ENCODE measurements at places on chromosomes 2 and 18.

- DNase-seq, result peak; percentile 51
These were observed 136.8 kb downstream of the NEDD4L start for GRCh38 chr18:58180738-58181353.

GRCh38 chr2:120517751-120518469 is 172.0 kb downstream of the INHBB start:
- DNase-seq, result no peak

GRCh38 chr2:84879584-84880394 is 1.1 kb downstream of the TRABD2A start:
- no peak for DNase-seq

GRCh38 chr2:86623494-86624266 is at the start of gene RNF103:
RNF103 (minus strand) TSS chr2:86623865; CDS start chr2:86622886, 979 bp downstream.
- DNase-seq, result peak; percentile 91

GRCh38 chr2:64699712-64700111 is 46.0 kb upstream of the SERTAD2 start:
- DNase-seq, result no peak

DNA sequence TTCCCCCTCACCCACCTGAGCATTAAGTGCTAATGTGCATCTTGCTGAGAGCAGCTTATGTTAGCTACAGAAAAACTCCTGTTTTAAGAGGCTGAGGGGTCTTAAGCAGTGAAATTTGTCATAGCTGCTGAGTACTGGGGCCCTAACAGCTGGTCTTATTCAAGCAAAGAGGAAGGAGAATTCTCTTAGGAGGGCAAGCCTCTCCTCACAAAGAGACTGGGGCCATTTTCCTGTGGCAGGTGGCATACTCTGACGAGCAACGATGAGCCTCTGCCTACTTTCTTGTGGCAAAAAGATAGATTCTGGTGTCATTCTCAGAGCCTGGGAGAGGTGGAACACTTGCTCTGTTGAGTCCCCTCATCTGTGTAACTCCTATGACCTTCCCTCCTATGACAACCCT is 53.2 kb downstream of the SPRED2 start:
- DNase-seq, result no peak

GRCh38 chr2:68807821-68808266 is 63.4 kb downstream of the BMP10 start:
- no peak for DNase-seq

DNA sequence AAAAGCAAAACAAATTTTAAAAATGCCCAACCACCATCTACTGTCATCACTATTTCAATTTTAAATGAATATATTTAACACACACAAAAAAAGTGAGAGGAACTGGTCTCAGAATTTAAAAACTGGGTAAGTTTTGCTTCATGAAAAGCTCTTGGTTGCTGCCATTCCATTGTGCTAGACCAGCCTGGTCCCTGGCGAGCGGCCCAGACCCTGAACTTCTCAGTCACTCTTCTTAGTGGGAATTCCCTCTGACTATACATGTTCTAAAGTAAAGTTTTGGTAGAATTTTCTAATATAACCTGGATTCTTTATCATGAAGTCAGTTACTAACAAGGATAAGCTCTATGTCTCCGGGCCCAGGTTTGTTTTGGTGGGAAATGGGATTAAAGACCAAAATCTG is 34.8 kb upstream of the TMEM177 start:
- no peak for DNase-seq

DNA sequence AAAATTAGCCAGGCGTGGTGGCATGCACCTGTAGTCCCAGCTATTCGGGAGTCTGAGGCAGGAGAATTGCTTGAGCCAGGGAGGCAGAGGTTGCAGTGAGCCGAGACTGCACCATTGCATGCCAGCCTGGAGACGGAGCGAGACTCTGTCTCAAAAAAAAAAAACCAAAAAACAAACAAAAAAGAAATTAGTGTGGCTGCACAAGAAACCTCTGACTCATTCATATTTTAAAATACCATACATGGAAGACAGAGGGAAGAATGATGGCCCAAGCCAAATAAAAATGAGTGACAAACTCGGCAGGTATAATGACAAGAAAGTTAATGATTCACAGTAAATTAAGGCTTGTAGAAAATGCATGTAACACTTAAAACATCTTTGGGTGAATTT is 875.8 kb downstream of the EPHA4 start:
- DNase-seq, result no peak

GRCh38 chr18:377088-377487 is 109.2 kb upstream of the THOC1 start:
- no peak for DNase-seq

DNA sequence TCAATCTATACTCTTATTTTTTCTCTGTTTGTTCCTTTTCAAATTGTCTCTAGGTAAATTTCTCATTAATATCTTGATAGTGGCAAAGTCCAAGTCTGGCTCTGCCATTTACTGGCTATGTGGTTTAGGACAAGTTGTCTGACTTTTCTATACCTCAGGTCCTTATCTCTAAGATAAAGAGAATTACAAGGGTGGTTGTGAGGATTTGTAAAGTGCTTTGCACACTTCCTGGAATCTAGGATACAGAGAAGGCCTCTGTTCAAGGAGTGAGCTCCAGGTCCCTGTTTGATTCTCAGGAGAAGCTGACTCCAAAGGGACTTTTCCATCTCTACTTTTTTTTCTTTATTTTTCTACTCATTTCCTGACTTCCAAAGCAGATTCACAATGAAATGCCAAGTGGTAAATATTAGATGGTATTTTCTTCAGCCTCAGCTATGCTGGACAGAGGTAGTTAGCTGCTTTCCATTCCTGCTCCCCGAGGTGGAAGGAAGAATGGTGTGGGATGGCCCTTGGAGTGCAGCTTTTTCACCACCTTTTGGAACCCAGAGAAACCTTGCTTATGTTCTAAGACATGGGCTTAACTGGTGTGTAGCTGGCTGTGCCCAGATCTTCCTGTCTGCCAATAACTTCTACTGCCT is 90.5 kb downstream of the GALNT1 start:
- DNase-seq, result no peak

GRCh38 chr2:200119236-200119635 is 163.9 kb downstream of the MAIP1 start:
- no peak for DNase-seq

GRCh38 chr18:519019-519879 is 18.7 kb upstream of the COLEC12 start:
- no peak for DNase-seq

DNA sequence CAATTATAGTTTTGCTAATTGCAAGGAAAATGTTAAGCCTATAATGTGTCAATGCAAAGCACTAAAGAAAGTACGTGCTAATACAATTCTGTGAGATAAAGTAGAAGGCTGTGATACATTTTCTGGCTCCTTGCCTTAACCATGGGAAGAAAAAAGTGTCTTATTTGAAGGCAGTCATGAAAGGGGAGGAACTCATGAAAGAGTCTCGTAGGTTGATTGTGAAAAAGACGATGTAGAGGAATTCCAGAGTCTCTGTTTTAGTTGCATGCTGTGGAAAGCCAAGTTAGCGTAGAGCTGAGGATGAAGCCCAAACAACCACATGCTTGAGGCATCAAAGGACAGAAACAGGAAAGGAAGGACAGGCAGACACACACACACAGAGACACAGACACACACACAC is 214.1 kb downstream of the MEIS1 start:
- no peak for DNase-seq

GRCh38 chr18:60120231-60120750 is 220.5 kb downstream of the PMAIP1 start:
- DNase-seq, result no peak

- no peak for DNase-seq
These were observed 1.5 kb downstream of the COL5A2 start for GRCh38 chr2:189178054-189178453.

DNA sequence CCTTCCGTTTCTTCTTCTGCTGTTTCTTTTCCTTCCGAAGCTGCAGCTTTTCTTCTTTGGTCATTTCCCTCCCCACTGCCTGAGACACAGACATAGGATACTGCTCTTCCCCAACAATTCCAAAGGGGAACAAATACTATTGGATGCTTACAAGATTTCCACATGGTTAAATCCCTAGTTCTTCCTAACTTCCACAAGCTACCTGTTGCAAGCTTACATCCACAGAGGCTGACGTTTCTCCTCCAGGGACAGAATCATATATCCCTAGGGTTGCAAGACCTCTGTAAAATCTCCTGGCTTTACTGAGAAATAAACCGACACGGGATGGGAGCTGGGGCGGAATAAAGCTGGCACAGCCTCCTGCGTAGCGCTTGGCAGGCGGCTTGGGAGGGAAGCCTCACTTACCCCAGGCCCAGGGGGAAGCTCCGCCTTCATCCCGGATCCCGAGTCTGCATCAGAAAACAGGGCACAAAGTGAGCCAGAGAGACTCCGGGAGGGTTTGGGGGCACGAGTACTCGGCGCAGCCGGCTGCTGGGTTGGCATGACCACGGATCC is 590 bp downstream of the EIF2B4 start:
- DNase-seq, result no peak

DNA sequence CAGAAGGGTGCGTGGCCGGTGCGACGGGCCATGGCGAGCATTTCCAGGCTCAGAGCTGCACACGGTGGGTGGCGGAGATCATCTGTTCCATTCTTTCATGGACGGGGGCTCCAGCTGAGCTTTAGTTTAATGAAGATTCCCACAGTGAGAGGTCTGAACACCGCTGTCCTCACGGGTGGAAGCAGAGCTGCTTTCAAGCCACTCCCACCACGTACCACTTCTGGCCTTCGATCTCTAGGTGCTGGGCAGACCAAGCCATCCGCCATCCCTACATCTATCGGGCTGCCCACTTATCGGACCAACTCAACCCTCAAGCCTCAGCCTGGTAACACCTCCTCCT is 18.5 kb downstream of the GPR35 start:
- no peak for DNase-seq

GRCh38 chr18:27253571-27253970 is 68.5 kb upstream of the CHST9 start:
- no peak for DNase-seq

DNA sequence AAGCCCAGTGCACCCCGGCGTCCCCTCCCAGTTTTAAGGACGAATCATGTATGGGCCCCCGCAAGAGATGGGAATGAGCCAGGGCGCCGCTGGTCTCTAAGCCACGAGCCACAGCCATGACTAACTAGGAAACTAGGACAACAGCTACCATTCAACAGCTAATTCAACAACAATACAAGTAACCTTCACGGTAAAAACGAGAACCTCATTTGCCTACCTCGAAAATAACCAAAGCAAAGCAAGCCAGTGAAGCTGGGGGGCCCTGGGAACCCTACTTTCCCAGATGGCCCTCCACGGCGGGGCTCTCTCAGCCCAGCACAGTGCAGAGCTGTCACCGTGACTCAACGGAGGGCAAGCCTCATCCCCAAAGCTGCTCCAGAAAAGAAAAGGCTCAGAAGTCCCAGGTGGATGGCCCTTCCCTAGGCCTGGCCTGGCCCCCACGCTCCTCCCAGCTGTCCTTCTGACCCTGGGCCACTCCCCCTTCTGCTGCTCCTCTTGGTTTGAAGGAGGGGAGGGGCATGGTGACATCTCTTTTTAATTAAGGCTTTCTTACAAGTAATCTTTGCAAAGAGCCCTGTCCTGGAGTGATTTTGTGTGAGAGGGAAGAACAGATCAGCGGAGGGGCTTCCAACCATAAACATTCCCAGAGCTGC is 126.3 kb downstream of the HDAC4 start:
- no peak for DNase-seq

DNA sequence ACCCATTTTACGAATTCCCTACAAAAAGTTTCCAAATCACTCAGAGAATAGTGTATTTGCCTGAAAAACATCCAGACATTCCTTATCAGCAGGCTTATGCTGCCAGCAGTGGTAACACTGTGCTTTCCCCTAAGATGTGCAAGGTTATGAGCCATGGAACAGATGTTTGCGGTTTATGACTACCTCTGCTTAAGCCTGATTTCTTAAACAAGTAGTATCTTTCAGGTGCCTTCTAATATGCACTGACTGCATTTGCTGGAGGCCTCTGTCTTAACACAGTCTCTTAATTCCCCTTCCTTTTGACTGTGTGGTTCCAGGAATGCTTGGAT is 54.8 kb downstream of the CDC42EP3 start:
- no peak for DNase-seq

- no peak for DNase-seq
These were observed 120.8 kb upstream of the RBMS1 start for GRCh38 chr2:160614391-160614790.

- no peak for DNase-seq
These were observed 112.9 kb downstream of the PXDN start for GRCh38 chr2:1631292-1632001.

DNA sequence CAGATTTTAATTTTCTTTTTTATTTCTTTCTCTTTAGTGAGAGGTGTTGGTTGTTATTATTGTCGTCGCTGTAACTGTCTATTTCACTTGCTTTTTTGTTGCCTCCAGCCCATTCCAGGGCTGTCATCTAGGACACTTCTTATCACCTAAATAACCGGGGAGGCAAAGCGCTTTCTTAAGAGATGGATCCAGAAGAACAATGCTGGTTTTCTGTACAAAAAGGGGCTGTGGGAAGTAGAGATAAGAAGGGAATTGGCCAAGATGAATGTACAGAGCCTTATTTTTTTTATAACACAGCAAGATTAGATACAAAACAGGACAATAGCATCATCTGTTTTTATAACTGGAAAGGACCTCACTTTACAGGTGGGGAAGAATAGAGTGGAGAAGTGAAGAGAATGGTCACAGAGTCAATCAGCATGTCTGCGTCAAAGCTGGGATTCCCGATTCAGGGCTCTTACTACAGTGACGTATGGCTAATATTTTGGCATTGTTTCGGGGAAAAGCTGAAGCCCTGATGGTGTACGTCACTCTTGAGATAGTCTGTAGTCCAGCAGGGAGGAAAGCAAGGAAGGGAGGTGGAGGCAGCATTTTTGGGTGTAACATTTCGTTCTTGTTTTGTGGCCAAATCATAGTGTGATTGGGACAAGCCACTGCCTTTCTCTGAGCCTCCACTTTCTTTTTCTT is 23.2 kb downstream of the IL1B start:
- no peak for DNase-seq

- no peak for DNase-seq
These were observed 40.8 kb downstream of the RTN4 start for GRCh38 chr2:55009277-55010060.

DNA sequence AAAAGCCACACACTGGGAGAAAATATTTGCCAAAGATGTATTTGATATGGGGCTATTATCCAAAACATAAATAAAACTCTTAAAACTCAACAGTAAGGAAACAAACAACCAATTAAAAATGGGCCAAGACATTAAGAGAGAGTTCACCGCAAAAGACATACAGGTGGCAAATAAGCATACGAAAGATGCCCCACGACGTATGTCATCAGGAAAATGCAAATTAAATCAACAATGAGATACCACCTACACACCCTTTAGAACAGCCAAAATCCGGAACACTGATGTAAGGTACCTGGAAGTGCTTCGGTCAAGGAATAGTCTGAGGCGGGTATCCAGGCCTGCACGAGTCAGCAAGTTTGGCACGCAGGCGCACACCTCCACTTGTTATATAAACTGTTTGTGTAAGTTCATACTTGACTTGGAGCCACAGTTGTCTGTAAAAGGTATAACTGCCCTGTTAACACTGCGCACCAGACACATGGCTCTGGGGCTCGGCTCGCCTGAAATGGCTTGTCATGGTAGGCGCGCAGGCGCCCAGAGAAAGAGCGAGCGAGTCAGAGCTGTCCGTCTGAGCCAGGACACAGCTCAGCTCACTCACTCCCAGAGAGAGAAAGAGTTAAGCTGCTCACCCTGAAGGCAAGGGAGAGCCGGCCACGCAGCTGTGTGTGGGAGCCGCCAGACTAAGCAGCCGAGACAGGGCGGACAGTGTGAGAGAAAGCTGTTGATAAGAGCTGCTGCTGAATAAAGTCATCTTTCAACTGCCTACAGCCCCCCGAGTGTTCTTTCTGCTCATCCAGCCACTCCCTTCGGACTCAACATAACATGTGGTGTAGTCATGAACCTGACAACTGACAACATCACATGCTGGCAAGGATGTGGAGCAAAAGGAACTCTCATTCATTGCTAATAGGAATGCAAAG is 87.3 kb downstream of the HNRNPLL start:
- DNase-seq, result no peak
